ENCODE measurements at places on chromosomes 3 and 15.
A peak's percentile ranks its signal among the peaks of the same experiment; 100 is the strongest.

- DNase-seq: no peak
Measured at GRCh38 chr3:95272781-95273180, 1209.9 kb downstream of the NSUN3 start.

- no peak for DNase-seq
Measured at GRCh38 chr15:36880913-36881460, 219.4 kb downstream of the MEIS2 start.

DNA sequence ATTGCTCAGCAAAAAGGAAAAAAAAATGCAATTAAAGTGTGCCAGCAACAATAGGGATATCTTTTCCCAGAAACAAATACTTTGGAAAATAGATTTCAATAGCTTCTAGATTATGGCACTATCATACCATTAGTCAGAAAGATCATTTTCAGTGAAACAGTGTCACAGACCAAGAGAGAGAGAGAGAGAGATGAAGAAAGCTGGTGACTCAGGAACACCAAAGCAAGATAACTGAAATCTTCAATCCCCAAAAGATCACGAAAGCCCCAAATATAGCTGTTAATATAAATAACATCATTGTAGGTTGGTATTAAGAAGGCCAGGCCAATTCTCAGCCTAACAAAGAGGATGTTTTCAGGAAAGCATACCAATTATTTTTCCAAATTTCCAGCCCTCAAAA, 57.4 kb downstream of the ZIC4 start:
- no peak for DNase-seq

DNA sequence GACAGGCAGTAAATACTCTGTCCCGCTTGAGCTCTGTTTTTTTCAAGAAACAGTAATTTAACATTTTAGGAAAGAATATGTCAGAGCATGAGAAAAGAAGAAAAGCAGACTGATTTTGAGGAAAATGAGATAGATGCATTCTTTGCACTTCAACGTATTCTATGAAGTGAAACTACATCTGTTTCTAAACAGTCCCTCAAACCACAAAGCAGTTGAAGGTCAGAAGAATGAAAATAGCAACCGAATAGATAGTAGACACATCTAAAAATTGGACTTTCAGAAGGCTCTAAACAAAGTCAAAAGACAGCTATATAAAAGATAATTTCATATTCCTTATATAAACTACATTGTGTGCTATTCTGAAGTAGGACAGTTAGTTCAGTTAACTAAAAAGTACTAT, 172.6 kb upstream of the LRRC3B start:
- no peak for DNase-seq

DNA sequence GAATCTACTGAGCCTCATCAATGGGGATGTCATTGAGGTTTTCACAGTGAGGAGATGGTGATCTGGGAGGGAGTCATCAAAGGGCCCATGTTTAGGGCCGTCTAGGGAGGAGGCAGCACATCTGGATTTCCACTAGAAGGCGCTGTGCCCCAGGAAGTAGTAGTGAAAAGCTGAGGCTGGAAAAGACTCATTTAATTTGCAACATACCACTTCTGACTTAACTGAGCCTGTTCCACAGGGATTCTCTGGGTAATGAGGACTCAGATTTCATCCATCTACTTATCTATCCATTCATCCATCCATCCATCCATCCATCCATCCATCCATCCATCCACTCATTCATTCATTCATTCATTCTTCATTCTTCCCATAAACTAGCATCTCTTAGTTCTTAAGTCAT, 17.4 kb upstream of the SHF start:
- peak; percentile 35 for DNase-seq

GRCh38 chr3:41431386-41431785, 232.1 kb downstream of the CTNNB1 start:
- no peak for DNase-seq

GRCh38 chr3:63578858-63579257, 73.6 kb upstream of the SNTN start:
- DNase-seq: no peak

GRCh38 chr15:57461541-57461940, 85.2 kb downstream of the CGNL1 start:
- no peak for DNase-seq

DNA sequence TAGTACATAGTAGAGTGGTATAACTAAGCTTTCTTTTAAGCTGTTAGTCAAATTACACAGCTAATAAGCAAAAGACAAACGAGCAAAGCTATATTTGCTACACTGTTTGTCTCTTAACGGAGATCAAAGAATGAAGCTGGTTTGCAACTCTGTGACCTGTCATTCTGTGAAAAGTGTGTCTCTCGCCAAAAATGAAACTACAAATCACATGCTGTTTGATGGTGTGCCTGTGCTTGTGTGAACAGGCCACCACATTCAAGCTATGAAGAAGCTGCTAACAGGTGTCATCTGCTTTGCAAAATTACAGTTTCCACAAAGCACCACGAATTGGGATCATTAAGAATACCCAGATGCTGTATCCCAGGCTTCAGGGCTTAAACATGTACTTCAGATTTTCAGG, 667.8 kb upstream of the NAALADL2 start:
- DNase-seq: no peak

DNA sequence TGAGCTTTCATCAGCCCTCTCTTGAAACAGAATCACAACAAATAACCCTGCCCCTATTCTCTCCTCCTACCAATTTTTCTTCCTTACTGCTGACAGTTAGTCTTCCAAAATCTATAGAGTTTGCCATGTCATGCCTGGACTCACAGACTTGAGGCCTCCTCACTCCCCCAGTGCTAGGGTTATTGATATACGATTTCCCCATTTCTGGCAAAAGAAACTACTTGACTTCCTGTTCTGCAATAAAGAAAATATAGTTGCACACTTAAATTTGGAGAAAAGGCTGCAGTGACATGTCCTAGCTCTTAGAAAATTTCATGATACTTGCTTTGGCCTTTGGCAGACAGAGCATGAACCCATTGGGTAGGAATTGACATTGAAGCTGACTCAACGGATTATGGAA, 75.9 kb downstream of the CYP19A1 start:
- DNase-seq: no peak

GRCh38 chr15:69126054-69126469, 34.4 kb upstream of the GLCE start:
- DNase-seq: no peak

DNA sequence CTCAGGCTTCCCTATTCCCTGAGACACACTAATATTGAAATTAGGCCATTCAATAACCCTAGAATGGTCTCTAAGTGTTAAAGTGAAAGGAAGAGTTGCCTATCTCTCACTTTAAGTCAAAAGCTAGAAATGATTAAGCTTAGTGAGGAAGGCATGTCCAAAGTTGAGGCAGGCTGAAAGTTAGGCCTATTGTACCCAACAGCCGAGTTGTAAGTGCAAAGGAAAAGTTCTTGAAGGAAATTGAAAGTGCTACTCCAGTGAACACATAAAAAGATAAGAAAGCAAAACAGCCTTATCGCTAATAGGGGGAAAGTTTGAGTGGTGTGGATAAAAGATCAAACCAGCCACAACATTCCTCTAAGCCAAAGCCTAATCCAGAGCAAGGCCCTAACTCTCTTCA, 117.9 kb upstream of the SPATA12 start:
- no peak for DNase-seq

DNA sequence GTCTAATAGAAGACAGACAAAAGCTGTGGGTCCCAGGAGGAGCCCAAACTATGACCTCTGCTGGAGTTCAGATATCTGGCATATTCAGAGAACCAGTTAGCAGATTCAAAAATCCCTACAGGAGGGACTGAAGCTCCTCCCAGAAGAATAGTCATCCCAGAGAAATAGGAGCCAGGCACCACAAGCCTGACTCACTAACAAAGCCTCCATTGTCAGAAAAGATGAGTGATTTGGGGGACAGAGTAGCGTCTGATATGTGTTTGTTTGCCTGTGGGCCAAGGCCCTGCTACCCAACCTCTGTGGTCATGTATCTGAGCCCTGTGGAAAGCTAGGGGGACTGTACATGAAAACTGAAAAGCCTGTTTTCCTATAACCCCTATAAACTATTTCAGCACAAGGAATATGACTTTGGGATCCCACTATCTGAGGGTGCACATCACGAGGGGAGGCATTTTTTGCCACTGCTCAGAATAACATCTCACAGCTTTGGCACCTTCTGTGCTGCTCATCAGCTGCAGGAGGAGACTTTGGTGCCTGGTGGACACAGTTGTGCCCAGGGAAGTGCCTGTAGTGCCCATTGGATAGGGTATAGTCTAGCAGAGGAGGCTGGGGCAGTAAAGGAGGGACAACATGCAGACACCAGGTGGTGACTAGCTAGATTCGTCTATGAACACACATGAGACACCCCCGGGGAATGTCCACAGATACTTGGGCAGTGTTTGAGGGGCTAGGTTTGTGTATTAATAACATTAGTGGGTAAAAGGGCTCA, 9.7 kb upstream of the LARP6 start:
- DNase-seq: no peak

GRCh38 chr3:141460097-141460704, 26.6 kb upstream of the RASA2 start:
- DNase-seq: peak; percentile 83

DNA sequence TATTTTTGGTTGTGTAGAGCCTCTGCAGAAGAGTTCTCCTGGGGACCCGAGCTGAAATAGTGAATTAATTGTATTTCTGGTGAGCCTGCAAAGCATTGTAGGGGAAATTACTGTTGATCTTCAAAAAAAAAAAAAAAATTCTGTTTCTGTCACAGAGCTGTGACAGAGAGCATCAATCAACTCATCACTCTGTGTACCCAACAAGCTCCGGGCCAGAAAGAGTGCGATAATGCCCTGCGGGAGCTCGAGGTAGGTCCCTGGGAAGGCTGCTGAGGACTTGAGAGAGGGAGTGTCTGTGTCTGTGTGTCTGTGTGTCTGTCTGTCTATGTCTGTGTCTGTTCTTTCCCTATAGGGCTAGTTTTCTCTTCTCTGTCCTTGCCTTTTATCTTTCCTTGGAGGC, 294.4 kb upstream of the TPM1 start:
- DNase-seq: no peak

DNA sequence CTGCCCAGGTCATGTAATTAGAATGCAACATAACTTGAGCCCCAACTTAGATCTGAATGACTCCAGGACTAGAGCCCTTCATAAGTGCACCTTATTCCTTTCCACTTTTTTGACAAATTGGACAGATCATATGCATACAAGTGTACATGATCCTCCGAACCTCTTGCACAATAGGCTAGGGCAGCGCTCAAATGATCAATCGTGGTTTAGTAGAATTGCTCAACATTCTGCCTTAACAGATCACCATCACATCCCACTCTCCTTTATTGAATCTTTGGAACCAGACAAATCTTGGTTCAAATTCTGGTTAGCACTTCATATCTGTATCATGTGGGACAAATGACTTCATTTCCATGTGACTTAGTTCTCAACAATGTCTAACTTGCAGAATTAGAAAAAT, 106.8 kb upstream of the CDIN1 start:
- DNase-seq: no peak

GRCh38 chr15:59116141-59116540, 11.2 kb downstream of the CCNB2 start:
- no peak for DNase-seq

- no peak for DNase-seq
Measured at GRCh38 chr3:123807820-123808219, 76.3 kb downstream of the MYLK start.

- no peak for DNase-seq
Measured at GRCh38 chr3:172201870-172202236, 162.5 kb downstream of the FNDC3B start.

GRCh38 chr3:179148616-179149405, 654 bp downstream of the PIK3CA start:
- peak; percentile 27 for DNase-seq

GRCh38 chr3:64344721-64345207, 119.5 kb upstream of the PRICKLE2 start:
- no peak for DNase-seq

- no peak for DNase-seq
Measured at GRCh38 chr15:60720086-60720485, 241.1 kb upstream of the ICE2 start.

- no peak for DNase-seq
Measured at GRCh38 chr3:53008932-53009331, 36.9 kb downstream of the SFMBT1 start.

DNA sequence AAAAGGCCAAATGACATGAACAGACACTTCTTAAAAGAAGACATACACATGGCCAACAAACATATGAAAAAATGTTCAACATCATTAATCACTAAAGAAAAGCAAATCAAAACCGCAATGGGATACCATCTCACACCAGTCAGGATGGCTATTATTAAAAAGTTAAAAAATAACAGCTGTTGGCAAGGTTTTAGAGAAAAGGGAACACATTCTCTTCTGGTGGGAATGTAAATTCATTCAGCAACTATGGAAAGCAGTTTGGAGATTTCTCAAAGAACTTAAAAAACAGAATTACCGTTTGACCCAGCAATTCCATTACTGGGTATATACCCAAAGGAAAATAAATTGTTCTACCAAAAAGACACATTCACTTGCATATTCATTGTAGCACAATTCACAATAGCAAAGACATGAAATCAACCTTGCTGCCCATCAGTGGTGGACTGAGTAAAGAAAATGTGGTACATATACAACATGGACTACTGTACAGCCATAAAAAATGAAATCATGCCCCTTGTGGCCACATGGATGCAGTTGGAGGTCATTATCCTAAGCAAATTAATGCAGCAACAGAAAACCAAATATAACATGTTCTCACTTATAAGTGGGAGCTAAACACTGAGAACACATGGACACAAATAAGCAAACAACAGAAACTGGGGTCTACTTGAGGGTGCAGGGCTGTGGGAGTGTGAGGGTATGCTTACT, 190.7 kb upstream of the MCTP2 start:
- no peak for DNase-seq

DNA sequence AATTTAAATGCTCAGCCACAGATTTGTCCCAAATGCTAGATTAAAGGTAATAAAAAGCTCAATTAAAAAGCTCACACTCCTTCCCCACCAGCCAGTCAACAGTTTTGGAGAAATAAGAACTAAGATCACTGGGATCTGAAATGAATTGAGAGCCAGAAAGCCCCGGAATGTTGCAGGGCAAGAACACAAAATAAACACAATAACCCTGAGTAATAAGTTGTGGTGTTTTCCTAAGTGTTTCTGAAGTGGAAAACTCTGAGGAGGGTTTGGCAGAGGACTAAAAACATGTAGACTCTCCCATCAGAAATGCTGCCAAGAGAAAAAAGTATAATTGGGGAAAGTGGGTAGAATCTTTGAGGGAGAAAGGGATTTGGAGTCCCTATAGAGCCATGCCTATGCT, 127.8 kb downstream of the ABI3BP start:
- no peak for DNase-seq

GRCh38 chr15:87207990-87208580, 1048.5 kb downstream of the NTRK3 start:
- DNase-seq: no peak
